ENCODE measurements at places on chromosomes 3 and 15. TPM values are rescaled to one million over a fixed set of nuclear protein-coding genes. Genes with fewer than 3 reads are reported as not detected.

- DNase-seq = no peak
Measured at GRCh38 chr3:152969557-152970300, 134.8 kb downstream of the P2RY1 start.

- DNase-seq = no peak
Measured at GRCh38 chr3:77381431-77381830, 341.5 kb downstream of the ROBO2 start.

- DNase-seq = no peak
Measured at GRCh38 chr3:4561661-4562060, 68.5 kb downstream of the ITPR1 start.

DNA sequence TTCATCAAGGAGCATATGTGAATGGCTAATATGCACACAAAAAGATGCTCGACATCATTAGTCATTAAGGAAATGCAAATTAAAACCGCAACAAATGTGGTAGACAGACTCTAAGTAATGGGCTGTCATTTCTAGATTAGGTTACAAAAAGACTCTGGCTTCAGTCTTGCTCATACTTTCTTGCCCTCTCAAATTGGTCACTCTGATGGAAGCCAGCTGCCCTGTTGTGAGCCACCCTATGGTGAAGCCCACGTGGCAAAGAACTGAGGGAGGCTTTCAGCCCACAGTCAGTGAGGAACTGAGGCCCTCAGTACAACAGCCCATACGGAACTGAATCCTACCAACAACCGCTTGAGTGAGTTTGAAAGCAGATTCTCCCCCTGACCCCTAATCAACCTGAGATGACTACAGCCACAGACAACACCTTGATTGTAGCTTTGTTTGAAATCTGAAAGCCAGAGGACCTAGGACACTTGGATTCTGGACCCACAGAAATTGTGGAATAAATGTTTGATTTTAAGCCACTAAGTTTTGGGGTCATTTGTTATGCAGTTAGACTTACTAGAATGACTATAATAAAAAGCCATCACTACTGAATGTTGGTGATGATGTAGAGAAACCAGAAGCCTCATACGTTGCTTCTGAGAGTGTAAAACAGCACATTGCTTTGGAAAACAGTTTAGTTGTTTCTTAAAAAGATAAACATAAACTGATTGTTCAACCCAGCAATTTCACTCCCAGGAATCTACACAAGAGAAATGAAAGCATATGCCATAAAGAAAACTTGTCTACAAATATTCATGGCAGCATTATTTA is 45.7 kb downstream of the EHHADH start:
- DNase-seq = no peak

GRCh38 chr3:112149136-112149535 is 16.1 kb upstream of the GCSAM start:
- DNase-seq = no peak

DNA sequence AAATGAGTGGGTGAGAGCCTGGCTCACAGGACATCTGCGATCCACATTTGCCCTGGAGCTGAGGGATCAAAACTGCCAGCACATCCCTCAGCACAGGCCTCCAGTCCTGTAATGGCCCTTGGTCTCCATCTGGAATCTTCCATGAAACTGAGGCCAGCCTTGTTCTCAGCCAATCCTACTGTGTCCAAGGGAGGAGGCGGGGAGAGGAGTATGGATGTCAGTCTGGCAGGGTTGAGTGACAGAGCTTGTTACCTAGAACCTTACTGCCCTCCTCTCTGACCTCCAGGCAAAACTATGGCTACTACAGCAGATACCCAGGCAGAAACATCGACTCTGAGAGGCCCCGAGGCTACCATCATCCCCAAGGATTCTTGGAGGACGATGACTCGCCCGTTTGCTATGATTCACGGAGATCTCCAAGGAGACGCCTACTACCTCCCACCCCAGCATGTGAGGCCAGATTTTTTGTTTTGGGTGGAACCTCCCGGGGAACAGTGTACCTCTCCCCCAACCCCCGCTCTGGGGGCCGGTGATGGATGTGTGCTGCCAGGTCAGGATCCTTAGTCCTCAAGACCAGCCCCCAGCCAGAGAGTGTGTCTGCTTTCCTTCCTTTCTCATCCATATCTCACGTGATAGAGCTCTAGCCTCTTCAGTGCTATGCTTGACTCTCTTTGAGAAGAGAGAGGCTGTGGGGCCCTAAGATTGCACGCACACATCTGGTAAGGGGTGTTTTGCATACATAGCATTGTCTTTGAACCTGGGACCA is 41.3 kb downstream of the CHDH start:
- DNase-seq = peak; percentile 72

DNA sequence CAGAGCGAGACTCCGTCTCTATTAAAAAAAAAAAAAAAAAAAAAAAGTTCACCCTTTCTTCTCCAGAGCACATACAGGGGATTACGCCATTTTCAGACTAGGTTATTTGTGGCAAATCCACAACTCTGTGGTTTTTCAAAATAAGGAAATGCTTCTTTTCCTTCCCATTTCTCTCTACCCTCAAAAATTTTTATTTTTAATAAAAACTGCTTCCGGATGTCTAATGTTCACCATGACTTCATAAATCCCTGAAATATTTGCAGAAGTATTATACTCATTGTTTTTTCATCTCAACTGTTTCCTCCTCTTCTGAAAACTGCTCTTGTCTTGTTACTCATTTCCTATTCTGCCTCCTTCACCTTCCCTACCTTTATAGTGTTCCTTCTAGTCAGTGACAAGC is 45.0 kb upstream of the SLC12A8 start:
- no peak for DNase-seq

DNA sequence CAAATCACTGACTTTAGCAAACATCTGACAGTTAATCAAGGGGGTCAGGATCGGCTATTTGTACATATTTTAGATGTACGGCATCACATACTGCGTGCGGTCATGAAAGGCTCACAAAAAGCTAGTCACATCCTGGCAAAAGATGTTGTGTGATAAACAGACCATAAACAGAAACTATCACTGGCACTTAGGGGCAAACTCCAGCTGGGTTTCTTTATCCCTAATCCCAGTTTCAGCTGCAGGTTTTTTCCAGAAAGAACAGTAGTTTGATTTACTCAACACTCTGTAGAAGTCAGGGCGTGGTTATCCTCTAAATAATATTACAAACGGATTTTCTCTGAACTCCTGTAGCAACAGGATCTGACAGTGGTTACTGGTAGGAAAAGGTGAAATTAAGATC is 112.4 kb upstream of the BHLHE40 start:
- DNase-seq = no peak

GRCh38 chr15:67537771-67538170 is 4.7 kb upstream of the MAP2K5 start:
- DNase-seq = no peak

Gene ZCWPW2
- 0.51 TPM for total RNA-seq

Gene EPHB1
- total RNA-seq = 1.9 TPM

Gene NR2E3
- total RNA-seq = not detected

Gene NPAP1
- not detected for total RNA-seq

Gene VEPH1
- total RNA-seq = 2.8 TPM

Gene FGD5
- 38.6 TPM for total RNA-seq

Gene CCR8
- total RNA-seq = not detected

Gene DLL4
- 15.2 TPM for total RNA-seq

Gene MRPL46
- total RNA-seq = 50.8 TPM
